CD4-positive, alpha-beta memory T cell (primary cell): ENCODE measurements at places on chromosomes 11 and 22.
A peak's percentile ranks its signal among the peaks of the same experiment; 100 is the strongest.

DNA sequence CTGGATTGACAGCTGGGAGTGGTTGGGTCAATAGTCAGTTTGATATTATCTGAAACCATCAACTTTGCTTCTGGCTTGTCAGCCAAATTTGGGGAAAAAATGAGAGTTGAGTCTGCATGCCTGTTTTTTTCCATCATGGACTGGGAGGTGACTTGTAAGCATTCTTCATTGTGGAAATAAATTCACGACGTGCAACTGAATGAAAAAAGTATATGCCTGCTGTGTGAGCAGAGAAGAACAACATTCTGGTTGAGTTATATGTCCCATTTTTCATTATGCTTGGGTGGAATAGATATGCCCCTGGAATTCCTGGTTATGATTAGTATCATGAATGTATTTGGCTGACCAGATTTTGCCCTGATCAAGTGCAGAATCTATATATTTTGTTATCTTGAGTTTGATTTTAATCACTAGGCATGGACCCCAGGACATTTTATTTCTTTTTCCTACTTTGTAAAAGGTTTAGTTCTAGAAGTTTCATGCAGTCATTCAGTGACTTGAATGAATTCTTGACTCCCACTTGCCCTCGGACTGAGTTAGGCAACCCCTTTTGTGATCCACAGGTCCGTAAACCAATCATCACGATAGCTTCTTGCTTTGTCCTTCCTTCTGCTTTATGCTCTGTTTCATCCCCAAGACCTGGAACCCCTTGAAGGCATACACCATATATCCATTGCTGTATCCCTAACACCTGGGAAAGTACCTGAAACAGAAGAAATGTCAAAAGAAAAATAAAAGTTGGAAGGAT is 205.8 kb downstream of the NAV2 start:
- no peak for DNase-seq

GRCh38 chr11:107840129-107840484 is 18.5 kb downstream of the SLC35F2 start:
- no peak for DNase-seq

DNA sequence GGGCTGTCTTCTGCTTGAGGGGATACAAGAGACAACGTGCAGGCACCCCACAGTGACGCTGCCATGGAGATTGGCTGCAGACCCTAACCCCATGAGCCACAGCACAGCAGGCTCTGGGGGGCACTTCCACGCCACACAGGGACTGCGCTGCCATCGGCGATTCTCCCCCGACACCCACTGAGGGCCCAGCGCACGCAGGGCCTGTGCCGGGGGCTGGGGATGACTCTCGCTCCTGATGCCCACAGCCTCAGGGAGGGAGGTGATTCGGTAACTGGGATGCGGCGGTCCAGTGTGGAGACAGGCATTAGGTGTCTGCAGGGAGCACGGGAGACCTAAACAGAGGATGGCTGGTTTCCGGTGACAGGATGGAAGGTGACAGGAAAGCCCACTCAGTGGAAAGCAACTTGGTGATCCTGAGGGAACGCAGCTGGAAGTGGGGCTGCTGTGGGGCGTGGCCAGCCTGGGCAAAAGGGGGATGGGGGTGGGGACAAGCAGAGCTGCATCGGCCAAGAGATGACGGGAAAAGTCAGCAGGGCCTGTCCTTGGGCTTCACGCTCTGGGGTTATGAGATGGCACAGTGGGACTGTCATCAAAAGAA is 37.7 kb downstream of the EFCAB6 start:
- DNase-seq: no peak

DNA sequence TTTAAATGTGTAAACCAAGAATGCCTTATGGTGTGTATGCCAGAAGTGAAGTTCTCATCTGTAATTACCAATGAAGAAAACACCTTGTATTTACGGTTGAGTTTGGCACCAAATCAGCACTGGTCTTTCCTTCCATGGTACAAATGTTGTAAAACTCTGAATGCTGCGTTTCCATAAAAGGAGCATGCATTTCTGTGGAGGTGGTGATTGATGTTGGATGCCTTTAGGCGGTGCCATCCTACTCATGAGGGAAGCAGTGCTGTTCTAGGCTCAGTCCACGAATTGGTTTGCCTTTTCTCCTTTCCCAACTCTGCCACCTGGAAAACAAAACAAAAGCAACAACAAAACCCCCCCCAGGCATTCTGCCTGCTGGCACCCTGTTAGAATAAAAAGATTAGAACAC is 124.4 kb downstream of the TEAD1 start:
- DNase-seq: no peak

DNA sequence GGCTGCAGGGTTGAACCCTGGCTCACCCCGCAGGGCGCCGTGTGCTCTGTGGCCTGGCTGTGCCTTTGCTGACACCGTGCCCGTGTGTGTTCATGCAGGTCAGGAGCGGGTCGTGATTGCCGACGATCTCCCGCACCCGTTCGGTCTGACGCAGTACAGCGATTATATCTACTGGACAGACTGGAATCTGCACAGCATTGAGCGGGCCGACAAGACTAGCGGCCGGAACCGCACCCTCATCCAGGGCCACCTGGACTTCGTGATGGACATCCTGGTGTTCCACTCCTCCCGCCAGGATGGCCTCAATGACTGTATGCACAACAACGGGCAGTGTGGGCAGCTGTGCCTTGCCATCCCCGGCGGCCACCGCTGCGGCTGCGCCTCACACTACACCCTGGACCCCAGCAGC is 47.0 kb upstream of the PPP6R3 start:
- DNase-seq: no peak

- peak; percentile 86 for DNase-seq
Measured at GRCh38 chr22:50027639-50028537, 15.3 kb upstream of the IL17REL start.

DNA sequence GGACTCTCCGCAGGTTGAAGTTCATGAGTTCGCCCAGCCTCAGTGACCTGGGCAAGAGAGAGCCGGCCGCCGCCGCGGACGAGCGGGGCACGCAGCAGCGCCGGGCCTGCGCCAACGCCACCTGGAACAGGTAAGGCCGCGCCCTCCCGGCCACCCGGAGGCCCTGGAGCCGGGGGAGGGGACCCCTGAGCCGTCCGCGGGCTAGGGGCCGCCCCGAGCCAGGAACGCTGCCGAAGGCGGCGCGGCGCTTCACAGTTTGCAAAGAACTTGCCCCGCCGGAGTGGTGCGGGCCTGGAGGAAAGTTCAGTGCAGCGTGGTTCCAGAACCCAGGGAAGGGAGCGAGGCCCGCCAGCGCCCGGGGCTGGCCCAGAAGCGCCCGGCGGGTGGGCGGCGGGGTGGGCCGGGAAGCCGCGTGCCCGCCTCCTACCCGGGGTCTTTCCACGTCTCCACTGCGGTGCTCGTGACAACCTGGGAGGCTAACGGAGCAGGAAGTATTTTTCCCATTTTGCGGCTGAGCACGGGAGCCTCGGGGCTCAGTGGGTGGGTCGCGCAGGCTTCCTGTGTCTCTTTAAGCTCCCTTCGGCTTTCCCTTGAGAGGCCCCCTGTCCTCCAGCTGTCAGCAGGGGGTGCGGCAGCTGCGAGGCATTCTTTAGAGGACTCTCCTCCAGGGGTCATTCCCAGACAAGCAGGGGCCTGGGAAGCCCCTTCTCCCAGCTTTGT is 635 bp downstream of the PRR5 start:
- DNase-seq: no peak

- no peak for DNase-seq
Measured at GRCh38 chr11:128790196-128790595, 76.9 kb downstream of the KCNJ1 start.

GRCh38 chr11:66032957-66033735 is 6.9 kb upstream of the CATSPER1 start:
- DNase-seq: no peak

DNA sequence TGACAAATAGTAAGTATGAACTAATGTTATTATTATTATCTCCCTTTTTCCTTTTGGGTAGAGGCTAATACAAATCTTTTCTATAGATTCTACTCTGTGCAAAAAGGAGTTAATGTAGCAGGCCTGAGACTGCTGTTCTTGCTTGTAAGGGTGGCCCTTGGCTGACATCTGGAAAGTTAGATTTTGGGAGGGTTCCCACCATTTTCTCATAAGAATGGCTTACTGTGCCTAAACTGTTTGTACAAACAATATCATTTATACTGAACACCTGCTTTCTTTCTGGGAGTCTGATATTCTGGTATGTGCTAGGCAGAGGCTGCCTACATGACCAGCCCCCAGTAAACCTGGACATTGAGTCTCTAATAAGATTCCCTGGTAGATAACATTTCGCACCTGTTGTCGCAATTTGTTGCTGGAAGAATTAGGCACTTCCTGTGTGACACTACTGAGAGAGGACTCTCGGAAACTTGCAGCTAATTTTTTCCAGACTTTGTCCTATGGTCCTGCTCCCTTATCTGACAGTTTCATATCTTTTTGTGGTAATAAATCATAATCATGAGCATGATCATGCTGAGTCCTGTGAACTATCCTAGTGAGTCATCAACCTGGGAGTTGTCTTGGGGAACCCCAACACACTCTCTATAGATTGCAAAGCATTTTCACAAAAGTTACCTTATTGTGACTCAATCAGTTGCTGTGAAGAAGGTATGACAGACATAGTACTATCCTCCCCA is 257.7 kb upstream of the CCDC90B start:
- no peak for DNase-seq

GRCh38 chr22:39480557-39480956 is 21.5 kb upstream of the MIEF1 start:
- no peak for DNase-seq

- DNase-seq: no peak
Measured at GRCh38 chr22:18905540-18906409, at the start of gene DGCR6. Gene DGCR6, plus strand, starts transcription at chr22:18906320. Its CDS starts 55 bp downstream, at chr22:18906375.

DNA sequence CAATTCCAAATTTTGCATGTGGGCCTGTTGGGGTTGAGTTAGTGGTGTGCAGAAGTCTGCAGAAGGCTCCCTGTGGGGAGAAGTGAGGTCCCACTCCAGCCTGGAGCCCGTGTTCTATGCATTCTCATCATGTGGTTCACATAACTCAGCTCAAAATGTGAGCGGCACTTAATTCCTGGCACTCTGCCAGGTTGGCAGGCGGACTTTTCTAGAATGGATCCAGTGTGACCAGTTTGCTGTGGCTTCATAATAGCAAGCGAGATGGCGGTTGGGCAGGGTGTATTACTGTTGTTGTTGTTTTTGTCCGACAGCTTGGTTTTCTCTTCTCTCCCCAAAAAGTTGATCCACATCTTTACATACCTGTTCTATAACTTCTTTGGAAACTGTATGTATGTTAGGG is 146.8 kb upstream of the TTC12 start:
- DNase-seq: no peak
